ENCODE measurements at places on chromosomes 16 and 17.

- peak; percentile 100 for DNase-seq
These were observed 29.7 kb downstream of the CUEDC1 start for GRCh38 chr17:57925361-57925990.

DNA sequence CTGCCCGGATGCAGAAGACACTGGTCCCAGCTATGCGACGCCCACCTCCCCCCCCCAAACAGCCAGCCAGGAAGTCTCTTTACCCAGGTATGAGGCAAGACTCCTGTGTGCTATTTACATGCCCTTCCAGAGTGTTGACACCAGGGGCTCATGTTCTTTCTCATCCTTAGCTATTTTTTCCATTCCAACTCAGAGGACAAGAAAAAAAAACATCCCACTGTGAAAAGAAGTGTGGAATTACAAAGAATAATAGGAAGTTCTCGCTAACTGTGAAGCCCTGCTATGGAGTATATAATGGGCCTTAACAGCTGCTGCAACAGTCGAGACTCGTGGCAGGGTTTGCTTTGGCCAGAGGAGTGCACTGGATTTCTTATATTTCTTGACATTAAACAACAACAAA lies 584.9 kb downstream of the CDH13 start:
- no peak for DNase-seq

DNA sequence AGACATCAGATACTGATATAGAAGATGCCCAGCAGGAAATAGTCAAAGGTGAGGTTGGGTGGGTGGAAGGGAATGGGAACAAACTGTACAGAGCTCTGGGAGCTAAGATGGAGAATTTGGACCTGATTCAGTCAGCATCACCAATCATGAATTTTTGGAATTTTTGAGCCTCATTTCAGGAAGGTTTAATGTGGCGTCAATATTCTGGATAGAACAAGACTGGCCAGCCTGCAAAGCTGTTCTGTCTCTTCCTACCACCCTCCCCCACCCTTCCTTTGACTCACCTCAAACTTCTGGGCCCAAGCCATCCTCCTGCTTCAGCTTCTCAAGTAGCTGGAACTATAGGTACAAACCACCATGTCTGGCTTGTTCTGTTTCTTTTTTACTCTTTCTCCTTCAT lies 32.6 kb downstream of the CTCF start:
- no peak for DNase-seq

- DNase-seq: no peak
These were observed 20.1 kb upstream of the IRF8 start for GRCh38 chr16:85878875-85879274.

GRCh38 chr17:21400816-21401593 lies 24.8 kb downstream of the KCNJ12 start:
- no peak for DNase-seq

- DNase-seq: no peak
These were observed 50.6 kb upstream of the METRNL start for GRCh38 chr17:83028851-83029250.
